Glomerular endothelial cell (primary cell): ENCODE measurements at places on chromosomes 5 and 9. TPM values are rescaled to one million over a fixed set of nuclear protein-coding genes. Genes with fewer than 3 reads are reported as not detected.
A peak's percentile ranks its signal among the peaks of the same experiment; 100 is the strongest.

GTF3C4 gene
- 14.9 and 16.3 TPM in 2 replicates for total RNA-seq

PCDHGB7 gene
- total RNA-seq = 14.1 and 23.4 TPM in 2 replicates

PCDHB7 gene
- total RNA-seq = 1.6 and 2.4 TPM in 2 replicates

SPAG8 gene
- total RNA-seq = 0.53 TPM in 1 of 2 replicates, not detected in the other

ANKRD31 gene
- total RNA-seq = 0.15 TPM in 1 of 2 replicates, not detected in the other

TRIM36 gene
- total RNA-seq = 2.4 and 3.7 TPM in 2 replicates

DOCK2 gene
- 1.2 and 1.5 TPM in 2 replicates for total RNA-seq

LURAP1L gene
- 10.8 and 29.4 TPM in 2 replicates for total RNA-seq

ABO gene
- under 0.01 and 0.05 TPM in 2 replicates for total RNA-seq

SYNPO gene
- total RNA-seq = 56.7 and 123 TPM in 2 replicates

- no peak for DNase-seq
These were observed 76.6 kb upstream of the ADAMTS16 start for GRCh38 chr5:5063533-5063953.

DNA sequence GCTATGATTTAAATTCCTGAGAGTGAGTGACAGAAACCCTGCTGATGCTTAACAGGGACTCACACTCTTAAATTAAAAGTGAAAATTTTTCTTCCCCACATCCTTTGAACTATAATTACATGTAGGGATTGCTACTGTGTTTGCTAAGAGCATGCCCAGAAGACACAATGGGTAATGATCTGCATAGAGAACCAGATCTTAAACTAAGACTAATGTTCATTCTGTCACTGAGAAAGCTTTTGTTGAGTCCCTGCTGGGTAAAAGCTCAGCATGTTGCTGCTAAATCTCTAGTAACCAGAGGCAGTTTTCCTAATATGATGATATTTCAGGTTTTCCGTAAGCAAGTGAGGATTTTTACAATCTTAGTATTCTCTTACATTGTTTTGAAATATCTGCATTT is 424.8 kb upstream of the SMC2 start:
- DNase-seq = no peak

DNA sequence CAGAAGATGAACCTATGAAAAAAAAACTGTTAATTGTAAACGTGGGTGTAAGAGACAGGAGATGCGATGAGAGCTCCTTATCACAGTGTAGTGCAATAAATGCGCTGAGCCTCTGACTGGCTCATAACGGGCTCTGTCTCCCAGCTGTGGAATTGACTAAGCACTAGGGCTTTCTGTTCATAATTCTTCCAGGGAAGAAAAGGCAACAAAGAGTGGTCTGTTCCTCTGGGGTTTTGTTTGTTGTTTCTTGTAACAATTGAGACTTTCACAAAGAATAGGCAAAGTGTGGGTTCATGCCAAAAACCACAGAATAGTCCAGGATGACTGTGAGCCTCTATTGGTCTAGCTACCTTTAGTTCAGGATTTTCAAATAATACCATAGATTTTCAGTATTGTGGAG is 39.4 kb downstream of the UBE2QL1 start:
- no peak for DNase-seq

DNA sequence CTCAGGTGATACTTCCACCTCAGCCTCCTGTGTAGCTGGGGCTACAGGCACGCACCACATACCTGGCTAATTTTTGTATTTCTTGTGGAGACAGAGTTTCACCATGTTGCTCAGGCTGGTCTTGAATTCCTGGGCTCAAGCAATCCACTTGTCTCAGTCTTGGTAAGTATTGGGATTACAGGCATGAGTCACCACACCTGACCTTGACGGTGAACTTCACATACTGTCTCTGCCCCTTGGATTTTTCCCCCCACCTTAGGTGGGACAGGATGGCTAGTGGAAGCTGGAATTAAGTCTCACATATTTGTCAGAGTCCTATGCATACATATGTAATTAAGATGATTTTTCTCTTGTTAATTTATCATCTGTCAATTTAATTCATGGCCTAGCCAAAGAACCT is 20.9 kb upstream of the RFK start:
- no peak for DNase-seq

GRCh38 chr5:103375350-103375749 is 116.8 kb downstream of the MACIR start:
- DNase-seq = no peak

DNA sequence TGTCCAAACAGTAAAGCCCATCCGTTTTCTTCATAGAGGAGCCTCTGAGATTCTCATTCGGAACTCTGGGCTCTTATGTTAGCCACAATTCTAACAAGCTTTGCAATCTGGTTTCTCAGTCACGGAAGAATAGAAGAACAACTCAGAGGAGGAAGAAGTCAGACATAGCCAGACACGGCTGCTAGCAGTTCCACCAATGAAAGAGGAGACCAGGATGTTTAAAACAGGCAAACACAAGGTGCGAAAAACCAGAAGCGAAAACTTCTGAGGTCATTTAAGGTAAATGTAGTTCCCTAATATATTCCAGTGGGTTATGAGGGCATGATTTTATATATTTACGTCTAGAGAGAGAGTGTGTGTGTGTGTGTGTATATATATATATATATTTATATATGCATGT is 34.1 kb upstream of the GDNF start:
- no peak for DNase-seq

- peak; percentile 29 for DNase-seq
These were observed 47.6 kb upstream of the EXOC3 start for GRCh38 chr5:395156-395920.

- DNase-seq = no peak
These were observed 307.3 kb downstream of the MLLT3 start for GRCh38 chr9:20314981-20315380.

DNA sequence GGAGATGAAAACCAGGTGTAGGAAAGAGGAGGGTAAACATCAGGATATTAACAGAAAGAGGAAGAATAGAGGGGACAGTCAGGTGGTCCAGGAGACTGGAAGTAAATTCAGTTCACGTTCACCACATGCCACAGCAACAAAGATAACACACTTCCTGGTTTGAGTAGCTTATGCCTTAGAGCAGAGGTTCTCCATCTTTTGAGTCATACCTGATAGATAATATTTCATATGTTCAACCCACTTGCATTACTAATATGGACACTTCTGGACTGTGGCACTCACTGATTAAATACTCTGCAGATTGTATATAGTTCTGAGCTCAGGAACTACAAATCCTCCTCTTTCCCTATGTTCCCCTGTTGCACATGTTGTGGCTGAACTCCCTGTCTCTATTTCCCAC is 179.9 kb upstream of the NR3C1 start:
- DNase-seq = no peak

DNA sequence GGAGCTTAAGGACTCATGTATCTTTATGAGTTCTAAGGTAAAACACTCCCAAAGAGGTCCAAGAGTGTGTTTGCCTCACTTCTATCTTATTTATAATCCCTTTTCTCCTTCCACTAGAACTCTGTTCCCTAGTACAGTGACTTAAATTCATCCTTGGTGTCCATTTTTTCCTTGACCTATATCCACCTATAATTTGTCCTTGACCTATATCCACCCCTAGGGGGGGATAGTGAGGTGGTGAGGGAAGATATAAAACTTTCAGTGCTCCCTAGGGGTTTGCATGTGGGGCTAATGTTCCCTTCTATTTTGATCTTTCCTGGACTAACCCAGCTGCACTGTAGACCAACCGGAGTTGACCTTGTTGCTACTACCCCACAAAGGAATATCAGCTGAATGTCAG is 83.5 kb upstream of the GNAQ start:
- no peak for DNase-seq

DNA sequence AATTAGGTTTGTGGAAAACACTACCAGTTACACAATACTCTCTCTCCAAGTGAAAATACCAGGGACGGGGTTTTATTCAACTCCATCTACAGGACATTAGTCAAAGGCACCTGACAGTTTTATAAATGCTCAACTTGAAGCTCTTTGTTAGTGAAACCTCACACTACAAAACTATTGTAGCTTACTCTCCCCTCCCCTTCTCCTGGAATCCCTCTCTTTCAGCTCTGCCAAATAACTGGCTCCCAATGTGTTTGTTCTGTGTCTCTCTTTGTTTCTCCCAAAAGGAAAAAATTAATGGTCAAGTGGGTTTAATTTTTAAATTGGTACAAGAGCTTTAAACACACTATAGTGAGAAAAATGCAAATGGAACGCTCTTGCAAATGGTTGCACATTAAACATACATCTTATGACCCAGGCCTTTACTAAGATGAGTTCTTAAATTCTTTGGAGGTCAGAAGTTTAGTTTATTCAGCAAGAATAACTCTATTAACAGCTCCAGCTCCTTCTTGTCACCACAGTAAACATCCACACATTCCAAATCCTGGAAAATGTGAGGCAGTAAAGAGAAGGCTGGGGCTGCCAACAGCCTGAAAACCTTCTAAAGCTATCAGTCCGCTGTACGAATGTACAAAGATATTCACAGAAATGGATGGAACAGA is 48.4 kb downstream of the ZNF608 start:
- no peak for DNase-seq

DNA sequence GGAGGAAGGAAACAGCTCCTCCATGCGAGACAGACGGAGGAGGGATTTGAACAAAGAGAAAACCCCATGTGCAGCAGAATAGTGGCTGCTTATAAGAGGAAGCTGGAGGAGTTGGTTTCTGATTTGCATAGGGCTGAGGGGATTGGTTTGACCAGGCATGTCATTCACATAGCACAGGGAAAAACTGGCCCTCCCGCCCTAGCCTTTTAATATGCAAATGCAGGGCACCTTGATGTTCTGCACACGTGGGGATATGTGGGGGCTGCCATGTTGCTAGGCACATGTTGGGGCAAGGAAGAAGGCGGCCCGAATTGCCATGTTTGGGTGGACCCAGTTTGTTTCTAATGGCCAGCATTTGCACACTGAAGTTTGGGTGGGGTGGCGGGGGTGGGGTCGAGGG is 42.2 kb downstream of the OSMR start:
- no peak for DNase-seq

DNA sequence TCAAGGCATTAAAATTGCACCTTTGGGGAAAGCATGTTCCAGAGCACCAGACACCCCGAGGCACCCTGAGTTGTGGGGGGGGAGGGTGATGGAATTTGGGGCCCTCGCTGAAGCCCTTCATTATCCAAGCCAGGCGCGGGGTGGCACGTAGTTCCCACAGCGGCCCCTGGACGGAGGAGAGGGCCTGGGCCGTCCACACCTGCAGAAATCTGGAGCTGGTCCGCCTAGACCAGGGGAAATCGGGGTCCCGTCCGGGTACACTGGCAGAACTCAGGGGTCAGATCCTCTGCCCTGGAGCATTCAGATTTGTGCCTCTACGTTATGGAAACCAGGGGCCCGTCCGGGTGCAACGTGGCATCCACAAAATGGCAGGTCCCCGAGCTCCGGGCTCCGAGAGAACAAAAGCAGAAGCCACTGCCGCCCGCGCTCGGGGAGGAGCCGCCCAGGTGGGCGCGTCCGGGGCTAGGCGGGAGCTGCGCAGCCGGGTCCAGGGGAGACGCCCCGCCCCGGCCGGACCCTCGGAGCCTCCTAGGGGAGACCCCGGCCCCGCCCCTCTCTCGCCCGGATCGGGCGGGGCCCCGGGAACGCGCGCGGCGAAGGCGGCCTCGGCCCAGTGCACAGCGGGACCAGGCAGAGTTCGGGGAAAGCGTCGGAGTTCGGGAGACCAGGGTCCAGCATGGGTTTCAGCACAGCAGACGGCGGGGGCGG is at the start of gene PLEKHG4B:
PLEKHG4B (plus strand) TSS at position 613 of the 708 bp plus-strand sequence; CDS start at position 677, 64 bp downstream.
- no peak for DNase-seq

DNA sequence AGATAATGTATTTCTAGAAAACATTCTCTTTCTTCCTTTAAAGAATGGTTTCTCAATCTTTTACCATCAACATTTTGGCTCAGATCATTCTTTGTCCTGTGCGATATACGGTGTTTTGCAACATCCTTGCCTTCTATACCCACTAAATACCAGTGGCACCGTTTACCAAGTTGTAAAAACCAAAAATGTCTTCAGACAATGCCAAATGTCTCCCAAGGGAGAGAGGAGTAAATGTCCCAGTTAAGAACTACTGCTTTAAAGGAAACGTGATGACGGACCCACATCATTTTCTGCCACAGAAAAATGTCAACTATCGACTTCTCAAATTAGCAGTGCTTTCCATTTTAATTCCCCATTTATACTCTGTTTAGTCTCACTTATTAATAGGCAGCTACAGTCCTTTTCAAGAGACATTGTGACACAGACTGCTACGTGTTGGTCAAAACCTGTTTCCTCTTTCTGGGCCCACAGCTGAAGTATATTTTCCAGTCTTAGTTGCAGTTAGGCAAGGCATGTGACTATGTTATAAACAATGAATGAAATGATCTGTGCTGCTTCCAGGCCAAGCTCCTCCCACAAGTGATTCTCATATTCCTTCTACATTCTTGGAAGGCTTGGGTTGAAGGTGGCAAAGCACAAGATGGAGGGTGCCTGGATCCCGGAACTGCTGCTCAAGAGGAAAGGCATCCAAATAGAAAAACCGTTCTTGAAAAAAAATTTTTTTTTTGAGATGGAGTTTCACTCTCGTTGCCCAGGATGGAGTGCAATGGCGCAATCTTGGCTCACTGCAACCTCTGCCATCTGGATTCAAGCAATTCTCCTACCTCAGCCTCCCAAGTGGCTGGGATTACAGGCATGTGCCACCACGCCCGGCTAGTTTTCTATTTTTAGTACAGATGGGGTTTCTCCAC is 8.8 kb downstream of the PRXL2C start:
- no peak for DNase-seq

DNA sequence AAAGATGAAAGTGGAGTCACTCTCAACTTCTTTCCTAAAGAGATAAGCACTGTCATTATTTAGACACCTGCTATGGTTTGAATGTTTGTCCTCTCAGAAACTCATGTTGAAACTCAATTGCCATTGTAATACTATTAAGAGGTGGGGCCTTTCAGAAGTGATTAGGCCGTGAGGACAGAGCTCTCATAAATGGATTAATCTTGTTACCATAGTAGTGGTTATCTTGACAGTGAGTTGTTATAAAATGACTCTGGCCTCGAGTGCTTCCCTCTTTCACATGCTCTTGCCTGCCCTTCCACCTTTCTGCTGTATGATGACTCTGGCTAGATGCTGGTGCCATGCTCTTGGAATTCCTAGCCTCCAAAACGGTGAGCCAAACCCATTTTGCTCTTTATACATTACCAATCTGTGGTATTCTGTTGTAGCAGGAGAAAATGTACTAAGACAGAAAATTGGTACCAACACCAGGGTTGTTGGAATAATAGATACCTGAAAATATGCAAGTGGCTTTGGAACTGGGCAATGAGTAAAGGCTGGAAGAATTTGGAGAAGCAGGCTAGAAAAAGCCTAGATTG is 38.0 kb downstream of the GDA start:
- no peak for DNase-seq
